CD4-positive, alpha-beta T cell treated with Interleukin-6 at 100 ng/mL for 8 hours (primary cell): ENCODE measurements at places on chromosomes 1 and 21.
A peak's percentile ranks its signal among the peaks of the same experiment; 100 is the strongest.

- DNase-seq: no peak
Observed at GRCh38 chr1:109529881-109530456, 9.7 kb upstream of the GPR61 start.

DNA sequence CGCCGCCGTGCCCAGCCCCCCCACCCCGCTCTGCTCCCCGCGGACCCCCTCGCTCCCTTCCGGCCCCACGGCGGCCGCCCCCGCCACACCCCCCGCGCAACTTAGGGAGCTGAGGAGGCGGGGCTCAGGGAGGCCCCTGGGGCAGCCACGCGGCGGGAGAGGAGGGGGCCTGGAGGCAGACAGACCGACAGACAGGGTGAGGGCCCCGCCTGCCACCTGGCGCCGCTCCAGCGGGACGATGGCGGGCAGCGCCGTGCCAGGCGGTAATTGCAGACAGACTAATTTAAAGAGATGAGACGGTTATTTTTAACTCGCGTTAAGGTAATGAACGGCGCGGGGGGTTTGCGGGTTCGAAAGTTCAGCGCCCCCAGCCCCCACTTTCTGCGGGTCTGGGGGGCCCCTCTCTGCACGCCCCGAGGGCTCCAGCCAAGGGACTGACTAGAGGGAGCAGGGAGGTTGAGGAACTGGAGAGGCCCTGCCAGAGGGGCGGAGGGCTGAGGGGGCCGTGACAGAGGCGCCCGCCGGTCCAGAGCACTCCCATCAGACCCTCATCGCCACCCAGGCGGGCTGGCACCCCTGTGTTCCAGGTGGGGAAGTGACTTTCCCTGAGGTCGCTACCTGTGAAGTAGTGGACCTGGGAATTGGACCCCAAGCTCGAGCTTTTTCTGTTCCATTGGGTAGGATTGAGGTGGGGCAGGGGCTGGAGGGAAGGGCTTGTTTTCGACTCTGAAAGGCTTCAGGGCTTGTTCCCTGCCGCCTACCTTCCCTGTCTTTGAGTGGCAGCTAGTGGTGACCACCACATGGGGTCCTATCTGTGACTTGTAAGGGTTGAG lies 5.4 kb downstream of the FOXO6 start:
- peak; percentile 9 for DNase-seq

DNA sequence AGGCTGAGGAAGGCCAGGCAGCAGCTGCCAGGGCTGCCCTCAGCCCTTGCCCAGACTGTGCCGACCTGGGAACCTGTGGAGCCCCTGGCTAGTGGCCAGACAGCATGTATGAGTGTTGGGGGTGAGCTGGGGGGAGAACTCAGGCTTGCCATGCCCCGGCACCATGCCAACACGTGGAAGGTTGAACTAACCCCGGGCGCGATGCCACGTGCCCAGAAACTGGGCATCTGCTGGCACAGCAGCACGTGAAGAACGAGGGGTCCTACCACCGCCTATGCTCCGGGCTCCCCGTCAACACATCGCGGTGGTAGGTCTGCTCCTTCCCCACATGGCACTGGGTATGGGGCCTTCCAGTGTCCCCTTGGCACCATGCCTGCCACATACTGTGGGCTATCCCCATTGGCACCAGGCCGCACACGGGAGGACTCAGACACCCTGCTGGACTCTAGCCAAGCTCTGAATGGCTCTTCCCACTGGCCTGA lies 68.7 kb downstream of the CASZ1 start:
- DNase-seq: no peak

- no peak for DNase-seq
Observed at GRCh38 chr1:58528518-58528917, 18.0 kb downstream of the OMA1 start.

- no peak for DNase-seq
Observed at GRCh38 chr1:53001128-53001527, 60.9 kb upstream of the PODN start.

GRCh38 chr1:12111741-12112140 lies 48.6 kb downstream of the TNFRSF8 start:
- no peak for DNase-seq
